ENCODE measurements at places on chromosomes 2 and 18.

GRCh38 chr2:74583504-74583903 is 29.0 kb downstream of the DOK1 start:
- no peak for DNase-seq

GRCh38 chr18:54774981-54775665 is 53.2 kb upstream of the RAB27B start:
- no peak for DNase-seq

- no peak for DNase-seq
Measured at GRCh38 chr2:223062396-223062795, 10.4 kb downstream of the KCNE4 start.

GRCh38 chr2:164696634-164697033 is 75.4 kb upstream of the GRB14 start:
- DNase-seq, result peak; percentile 3

- DNase-seq, result no peak
Measured at GRCh38 chr2:170038734-170039133, 139.2 kb upstream of the MYO3B start.

DNA sequence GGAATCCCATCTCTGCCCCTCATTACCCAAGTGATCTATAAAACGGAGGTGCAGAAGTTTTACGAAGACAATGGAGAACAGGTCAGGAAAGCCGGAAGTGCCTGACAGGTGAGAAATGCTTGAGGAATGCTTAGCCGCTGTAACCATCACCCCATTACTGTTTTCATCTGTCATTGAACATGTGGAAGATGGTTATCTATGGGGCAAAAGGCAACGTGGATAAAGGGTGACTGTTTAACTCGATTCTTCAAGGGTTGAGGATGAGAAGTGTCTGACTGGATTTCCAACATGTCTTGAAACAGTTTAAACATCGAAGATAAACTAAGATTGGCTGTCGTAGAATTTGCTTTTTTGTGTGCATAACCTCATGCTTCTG is 17.3 kb downstream of the HK2 start:
- no peak for DNase-seq

- DNase-seq, result no peak
Measured at GRCh38 chr2:207255565-207256470, 90.1 kb upstream of the KLF7 start.

DNA sequence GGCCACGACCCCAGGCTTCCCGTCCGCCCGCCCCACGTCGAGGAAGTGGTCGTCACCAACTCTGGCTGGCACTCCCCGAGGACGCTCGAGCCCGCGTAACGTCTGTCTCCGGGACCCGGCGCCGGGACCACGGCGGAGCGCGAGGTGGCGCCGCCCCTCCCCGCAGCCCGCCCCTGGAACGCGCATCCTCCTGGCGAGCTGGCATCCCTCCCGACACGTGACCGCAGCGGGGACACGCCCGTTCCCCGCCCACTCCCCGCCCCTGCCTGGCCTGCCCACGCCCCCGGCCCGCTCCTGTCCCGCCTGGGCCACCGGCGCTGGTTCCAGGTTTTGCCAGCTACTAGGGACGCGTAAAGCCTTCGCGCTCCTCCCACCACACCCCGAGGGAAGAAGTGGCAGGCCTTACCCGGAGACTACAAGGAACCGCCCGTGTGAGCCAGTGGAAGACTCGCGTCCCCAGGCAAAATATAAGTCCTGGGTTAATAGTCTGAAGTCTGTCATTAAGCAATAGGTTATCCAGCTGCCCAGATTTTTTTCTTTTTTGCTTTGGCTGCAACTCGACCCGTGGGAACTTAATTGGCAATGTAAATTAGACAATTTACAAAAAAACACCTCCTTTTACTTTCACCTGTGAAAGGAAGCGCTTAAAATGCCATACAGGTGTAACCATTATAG is at the start of gene OSBPL1A:
OSBPL1A (minus strand) TSS at position 131 of the 675 bp plus-strand sequence. CDS start 20,291 bp downstream, outside the sequence.
- DNase-seq, result peak; percentile 63

GRCh38 chr2:232420463-232421188 is 14.0 kb downstream of the ALPG start:
- DNase-seq, result peak; percentile 17

- DNase-seq, result no peak
Measured at GRCh38 chr2:125526093-125526492, 1129.9 kb upstream of the GYPC start.

DNA sequence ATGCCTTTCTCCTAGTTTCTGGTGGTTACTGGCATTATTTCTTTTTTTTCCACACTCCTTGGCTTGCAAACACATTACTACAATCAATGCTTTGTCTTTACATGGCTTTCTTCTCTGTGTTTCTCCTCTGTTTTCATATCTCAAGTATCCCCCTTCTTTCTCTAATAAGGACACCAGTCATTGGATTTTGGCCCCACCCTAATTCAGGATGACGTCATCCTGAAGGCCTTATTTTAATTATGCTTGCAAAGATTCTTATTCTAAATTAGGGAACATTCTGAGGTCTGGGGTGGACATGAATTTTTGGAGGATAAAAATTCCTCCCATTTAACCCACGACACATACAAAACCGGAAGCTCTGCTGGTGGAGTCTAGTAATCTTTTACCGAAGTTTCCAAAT is 1556.6 kb downstream of the DPP10 start:
- DNase-seq, result no peak

DNA sequence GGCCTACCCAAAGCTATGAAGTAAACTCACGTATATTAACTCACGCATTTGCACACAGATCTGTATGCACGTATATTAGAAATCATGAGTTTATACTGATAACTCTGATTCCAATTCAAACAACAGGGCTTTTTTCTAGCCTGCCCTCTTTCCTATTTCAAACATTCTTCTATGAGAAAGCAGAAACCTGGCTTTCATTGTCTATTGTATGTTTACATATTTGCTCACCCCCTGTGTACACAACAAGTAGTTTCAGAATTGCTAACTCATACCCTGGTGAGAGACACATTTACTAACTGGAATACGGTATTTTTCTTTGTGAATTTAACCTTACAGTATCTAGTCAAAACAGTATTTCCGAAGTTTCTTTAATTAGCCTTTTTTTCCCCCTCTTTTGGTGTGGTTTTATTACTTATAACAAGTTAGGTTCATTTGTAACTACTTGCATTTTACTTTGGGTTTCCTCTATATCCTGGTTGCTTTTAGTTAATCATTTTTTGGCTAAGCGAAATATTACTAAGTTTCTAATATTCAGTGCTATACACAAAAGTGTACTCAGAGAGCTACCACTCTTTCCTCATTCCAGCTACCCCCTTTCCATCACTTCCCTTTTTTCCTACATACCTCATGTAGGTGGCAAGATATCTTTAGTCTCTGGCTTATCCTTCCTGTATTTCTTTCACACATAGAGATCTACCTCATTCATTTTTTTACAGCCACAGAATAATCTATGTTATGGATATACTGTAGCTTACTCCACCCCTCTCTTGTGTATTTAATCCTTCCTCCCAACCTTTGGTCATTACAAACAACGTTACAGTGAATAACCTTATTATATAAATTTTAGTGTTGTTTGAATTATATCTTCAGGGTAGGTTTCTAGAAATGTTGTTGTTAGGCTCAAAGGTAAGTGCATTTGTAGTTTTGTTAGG is 112.7 kb upstream of the BCL2L11 start:
- no peak for DNase-seq

- DNase-seq, result no peak
Measured at GRCh38 chr2:54120950-54121349, 5.5 kb downstream of the ACYP2 start.

GRCh38 chr2:104755026-104755878 is 98.7 kb upstream of the POU3F3 start:
- DNase-seq, result no peak

- DNase-seq, result no peak
Measured at GRCh38 chr2:38517284-38517683, 85.4 kb downstream of the HNRNPLL start.

GRCh38 chr18:13284330-13285027 is 65.9 kb downstream of the LDLRAD4 start:
- DNase-seq, result no peak

- no peak for DNase-seq
Measured at GRCh38 chr18:23353459-23353858, 99.6 kb upstream of the RIOK3 start.

DNA sequence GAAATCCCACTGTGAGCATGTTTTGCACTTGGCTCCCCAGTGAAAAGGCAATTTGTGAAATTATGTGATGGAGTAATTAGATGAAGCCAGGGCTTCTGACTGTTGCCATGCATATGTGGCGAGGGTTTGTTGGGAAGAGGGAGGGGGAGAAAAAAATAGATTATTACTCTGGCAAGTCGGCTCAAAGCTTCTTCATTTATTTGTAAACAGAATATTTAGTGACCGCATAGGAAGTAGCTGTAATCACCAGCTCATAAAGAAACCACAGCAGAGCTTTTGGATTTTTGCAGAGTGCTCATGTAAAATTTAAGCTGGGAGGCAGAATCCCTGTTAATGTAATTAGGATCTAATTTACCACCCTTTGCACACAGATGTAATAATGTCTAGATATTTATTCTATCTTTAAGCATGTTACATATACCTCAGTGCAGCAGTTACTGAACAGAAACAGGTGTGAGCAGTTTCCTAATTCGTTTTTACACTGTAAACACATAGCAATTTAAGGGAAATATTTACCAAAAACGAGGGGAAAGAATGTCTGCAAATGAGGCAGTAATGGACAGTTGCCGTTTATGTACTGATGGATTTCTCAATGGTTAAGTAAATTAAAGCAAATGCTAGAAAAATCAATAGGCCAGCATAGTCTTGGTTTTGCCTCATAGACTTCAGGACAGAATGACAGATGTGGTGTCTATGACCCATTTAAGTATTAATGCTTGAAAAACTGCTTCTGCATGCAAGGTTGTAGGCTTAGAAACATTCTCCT is 87.9 kb downstream of the MEIS1 start:
- no peak for DNase-seq

- DNase-seq, result no peak
Measured at GRCh38 chr2:222753251-222753824, 81.9 kb downstream of the MOGAT1 start.

- no peak for DNase-seq
Measured at GRCh38 chr18:47863041-47863440, 67.4 kb downstream of the SMAD2 start.

- peak; percentile 80 for DNase-seq
Measured at GRCh38 chr2:168470320-168471162, 14.5 kb downstream of the CERS6 start.

DNA sequence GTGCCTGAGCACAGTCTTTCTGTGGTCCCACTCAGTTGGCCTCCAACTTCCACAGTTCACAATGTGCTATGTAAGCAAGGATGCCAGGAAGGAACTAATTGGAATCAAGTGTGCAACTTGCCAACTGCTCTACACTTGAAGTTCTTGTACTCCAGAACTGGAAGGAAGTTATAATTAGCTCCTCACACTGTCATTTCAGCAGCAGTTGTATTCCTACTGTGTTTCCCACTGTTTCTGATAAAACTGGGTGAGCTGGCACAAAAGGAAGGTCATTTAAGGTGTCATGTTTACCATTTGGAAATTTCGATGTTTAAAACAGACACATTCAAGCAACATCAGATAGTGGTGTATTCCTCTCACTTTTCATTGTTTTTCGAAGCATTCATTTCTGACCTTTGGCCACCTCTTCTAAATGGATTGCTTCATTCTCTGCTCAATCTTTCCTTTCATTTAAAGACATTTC is 84.2 kb downstream of the ANTXR1 start:
- no peak for DNase-seq

GRCh38 chr2:26811261-26811660 is 25.4 kb downstream of the CENPA start:
- no peak for DNase-seq

DNA sequence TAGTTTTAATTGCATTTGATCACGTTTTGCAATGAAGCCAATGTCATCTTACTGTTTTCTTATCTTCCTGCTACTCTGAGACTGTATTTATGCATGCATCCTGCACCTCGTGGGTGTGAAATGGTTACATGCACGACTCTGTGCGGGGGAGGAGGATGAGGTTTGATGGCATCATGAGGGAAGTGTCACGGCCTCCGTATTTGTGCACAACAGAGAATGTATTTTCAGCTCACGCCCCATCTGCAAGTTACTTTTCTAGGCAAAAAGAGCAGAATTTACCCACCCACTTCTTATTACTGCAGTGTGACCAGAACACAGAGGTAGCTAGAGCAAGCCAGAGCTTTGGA is 145.1 kb downstream of the TDRD15 start:
- no peak for DNase-seq

DNA sequence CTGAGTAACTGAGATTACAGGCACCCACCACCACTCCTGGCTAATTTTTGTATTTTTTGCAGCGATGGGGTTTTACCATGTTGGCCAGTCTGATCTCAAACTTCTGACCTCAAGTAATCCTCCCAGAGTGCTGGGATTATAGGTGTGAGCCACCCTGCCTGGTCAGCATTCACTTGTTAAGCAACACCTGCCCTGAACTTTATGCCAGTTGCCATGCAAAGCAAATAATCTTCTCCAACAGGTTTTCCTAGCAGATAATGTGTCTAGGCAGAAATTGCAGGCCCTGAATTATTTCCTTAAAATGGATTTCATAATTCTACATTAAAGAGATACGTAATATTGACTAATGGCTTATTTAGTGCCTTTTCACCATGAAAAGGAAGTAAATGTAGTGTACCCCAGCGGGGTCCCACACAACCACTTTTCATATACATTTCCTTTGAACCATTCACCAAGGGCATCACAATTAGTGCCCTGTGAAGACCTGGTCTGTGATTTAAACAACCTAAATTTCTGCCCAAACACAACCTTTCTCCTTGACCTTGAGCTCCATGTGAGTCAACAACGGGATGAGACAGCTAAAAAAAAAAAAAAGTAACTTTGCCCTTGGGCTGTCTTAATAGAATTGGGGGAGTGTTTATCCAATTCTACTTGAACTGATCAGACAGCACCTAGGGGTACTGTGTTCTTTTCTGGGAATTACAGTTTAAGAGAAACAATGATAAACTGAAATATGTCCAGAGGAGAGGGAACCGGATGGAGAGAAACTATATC is 41.6 kb downstream of the EEF1B2 start:
- no peak for DNase-seq

DNA sequence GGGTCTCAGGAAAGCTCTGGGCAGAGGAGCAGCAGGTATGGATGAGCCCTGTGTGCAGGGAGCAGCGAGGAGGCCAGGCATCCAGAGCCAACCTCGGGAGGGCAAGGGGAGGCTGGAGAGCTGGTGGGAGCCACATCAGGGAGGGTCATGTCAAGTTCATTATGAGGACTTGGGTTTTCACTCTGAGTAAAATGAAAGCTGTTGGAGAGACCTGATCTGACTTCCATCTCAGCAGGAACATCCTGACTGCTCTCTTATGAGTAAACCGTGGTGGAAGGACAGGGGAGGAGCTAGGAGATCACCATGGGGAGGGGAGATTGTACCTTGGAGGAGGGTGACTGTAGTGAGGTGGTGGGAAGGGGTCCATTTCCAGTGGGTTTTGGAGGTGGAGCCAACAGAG is 209.8 kb downstream of the LDLRAD4 start:
- no peak for DNase-seq

GRCh38 chr18:13232086-13232917 is 13.7 kb downstream of the LDLRAD4 start:
- DNase-seq, result no peak

- no peak for DNase-seq
Measured at GRCh38 chr18:9765501-9765900, 57.4 kb downstream of the RAB31 start.

DNA sequence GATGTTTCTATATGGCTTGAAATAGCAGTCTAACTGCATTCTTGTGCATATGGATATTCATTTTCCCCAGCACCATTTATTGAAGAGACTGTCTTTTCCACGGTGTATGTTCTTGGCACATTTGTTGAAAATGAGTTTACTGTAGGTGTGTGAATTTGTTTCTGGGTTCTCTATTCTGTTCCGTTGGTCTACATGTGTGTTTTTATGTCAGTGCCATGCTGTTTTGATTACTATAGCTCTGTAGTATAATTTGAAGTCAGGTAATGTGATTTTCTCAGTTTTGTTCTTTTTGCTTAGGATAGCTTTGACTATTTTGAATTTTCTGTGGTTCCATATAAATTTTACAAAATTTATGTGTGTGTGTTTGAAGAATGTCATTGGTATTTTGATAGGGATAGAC is 201.0 kb downstream of the MBD5 start:
- DNase-seq, result no peak

All from Jurkat, Clone E6-1 (cell line).